ENCODE measurements at places on chromosomes 1 and 21.

DNA sequence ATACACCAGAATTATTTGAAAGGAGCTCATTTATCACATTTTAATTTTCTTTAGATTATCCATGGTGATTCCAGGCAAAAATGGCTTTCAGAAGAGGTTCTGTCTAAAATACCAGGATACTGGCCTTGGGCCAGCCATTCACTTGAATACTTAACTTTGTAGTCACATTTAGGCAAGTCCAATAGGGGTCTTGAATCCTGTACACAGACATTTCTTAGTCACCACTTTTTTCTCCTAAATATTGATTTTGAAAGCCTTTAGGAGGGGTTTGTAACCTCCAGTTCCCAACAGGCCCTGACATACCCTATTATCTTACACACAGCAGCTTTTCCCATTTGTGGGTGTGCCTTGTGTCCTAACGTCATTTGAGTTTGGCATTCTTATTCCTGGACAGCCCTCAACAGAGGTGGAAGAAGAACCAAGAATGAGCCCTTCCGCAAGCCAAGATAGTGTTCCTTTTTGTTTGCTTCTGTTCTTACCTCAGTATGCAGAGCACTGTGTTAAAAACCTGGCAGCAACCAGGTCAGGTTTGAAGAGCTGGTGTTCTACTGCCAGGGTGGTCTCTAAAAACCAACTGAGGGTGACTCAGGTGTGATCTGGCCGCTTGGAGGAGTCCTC, 19.5 kb downstream of the MAP3K7CL start:
- DNase-seq, result no peak

GRCh38 chr21:31182231-31183140, 144.2 kb upstream of the KRTAP19-8 start:
- peak; percentile 48 for DNase-seq

GRCh38 chr1:70256664-70257063, 35.5 kb downstream of the SRSF11 start:
- no peak for DNase-seq

- no peak for DNase-seq
Observed at GRCh38 chr1:112704934-112705627, 1.8 kb downstream of the RHOC start.

GRCh38 chr1:34156739-34157138, 8.3 kb downstream of the CSMD2 start:
- no peak for DNase-seq

- DNase-seq, result no peak
Observed at GRCh38 chr1:94542088-94542870, 720 bp upstream of the F3 start.

DNA sequence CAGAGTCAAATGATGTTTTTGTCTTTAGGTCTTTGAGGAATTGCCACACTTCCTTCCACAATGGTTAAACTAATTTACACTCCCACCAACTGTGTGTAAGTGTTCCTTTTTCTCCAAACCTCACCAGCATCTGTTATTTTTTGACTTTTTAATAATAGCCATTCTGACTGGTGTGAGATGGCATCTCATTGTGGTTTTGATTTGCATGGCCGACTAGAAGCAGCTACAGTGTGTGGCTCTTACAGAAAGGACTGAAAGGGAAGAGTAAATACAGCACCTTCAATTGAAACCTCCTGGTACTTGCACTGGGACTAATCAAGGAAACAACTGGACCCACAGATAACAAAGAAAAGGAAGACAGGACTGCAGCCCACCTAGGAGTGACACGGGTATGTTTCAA, 668.0 kb upstream of the RGS18 start:
- no peak for DNase-seq

DNA sequence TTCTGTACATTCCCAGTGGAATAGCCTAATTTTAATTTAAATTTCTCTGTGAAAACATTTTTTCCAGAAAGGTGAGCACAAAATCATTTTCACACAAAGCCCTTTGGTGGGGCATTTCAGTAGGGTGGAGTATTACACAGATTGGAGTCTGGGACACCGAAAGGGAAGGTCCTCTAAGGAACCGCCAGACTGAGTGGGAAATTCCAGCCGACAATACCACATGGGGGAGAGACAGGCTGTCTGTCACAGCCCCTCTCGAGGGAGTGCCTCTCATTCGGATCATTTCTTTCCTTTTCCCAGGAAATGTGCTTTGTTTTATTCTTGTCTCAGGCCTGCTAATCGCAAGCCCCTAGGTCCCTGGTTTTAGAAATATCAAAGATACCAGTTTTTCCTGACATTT, 150.6 kb upstream of the HOOK1 start:
- no peak for DNase-seq

DNA sequence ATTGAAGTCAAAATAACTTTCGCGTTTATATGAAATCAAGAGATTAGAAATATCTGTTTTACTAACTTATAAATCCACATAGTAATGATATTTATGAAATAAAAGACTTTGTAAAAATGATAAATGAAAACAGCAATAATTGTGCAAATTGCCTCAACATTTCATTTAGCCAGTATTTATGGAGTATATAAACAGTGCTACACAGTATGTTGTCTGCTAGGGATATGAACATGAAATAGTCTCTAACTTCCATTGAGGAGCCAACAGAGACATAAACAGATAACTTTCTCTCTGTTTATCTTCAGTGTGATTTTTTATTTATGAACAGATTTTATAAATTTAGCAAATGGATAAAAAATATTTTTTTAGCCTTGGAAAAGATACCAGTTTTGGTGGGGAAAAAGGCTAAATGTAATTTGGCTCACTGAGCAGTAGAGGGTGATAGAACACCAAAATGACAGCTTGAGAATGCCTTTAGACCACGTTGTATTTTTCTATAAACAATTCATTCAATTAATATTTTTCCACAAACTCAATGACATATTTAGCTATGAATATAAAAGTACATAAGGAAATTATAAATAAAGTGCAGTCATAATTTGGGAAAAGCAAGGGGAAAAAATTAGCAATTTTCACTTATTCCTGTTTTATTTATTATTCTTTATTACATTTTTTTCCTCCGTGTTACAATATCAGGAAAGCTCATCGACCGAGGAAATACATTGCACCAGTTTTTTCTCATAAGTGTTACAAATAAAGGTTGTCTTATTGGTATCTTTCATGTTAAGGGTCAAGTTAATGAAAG, 47.5 kb upstream of the EEIG2 start:
- no peak for DNase-seq

- DNase-seq, result no peak
Observed at GRCh38 chr1:113166473-113166872, 93.5 kb downstream of the LRIG2 start.

DNA sequence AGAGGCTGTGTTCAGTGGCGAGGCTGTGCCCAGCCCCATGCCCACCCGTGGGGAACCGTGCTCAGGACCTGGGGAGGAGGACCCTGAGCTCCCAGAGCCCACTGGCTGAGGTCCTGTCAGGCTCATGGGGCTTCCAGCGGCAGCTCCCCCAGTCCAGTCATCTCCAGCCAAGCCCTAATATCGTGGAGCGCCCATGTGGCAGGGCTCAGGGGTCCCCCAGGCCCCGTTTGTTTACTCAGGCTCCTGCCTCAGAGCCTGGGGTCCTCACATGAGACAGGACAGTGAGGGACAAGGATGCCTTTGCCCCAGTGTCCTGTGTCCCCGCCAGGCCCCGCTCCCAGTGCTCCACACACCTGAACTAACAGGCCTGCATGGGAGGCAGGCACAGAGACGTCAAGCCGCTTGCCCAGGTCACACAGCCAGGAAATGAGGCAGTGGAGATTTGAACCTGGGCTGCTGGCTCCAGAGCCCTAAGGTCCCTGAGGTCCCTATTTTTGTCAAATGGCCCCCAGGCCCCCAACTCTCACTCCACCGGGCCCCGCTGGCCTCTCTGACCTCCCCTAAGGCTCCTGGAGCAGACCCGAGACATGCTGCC, 100.7 kb upstream of the ACTRT2 start:
- no peak for DNase-seq

GRCh38 chr1:33823401-33823800, 40.5 kb upstream of the HMGB4 start:
- no peak for DNase-seq

- DNase-seq, result no peak
Observed at GRCh38 chr21:34790834-34791233, 122.0 kb downstream of the CLIC6 start.

DNA sequence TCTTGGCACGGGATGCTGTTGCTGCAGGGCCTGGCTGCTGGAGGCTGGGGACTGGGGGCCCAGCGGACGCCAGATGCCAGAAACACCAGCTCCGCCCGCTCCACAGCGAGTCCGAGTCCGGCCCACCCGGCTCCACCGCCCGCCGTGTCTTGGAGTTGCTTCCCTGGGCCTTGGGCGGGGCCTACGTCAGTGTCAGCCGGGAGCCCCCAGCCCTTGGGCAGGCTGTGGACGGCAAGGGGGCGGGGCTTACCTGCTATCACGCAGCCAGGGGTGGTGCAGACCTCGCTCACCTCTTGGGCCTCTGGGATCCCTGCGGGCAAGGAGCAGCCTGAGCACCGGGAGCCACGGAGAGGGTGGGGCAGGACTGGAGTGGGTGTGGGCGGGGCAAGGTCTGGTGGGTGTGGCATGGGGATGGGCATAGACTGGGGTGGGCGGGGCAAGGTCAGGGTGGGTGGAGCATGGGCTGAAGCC, 21.8 kb downstream of the MMEL1 start:
- no peak for DNase-seq

- DNase-seq, result no peak
Observed at GRCh38 chr1:47725000-47725473, 272.1 kb downstream of the TRABD2B start.

- DNase-seq, result no peak
Observed at GRCh38 chr1:241947354-241947753, 10.2 kb upstream of the BECN2 start.

DNA sequence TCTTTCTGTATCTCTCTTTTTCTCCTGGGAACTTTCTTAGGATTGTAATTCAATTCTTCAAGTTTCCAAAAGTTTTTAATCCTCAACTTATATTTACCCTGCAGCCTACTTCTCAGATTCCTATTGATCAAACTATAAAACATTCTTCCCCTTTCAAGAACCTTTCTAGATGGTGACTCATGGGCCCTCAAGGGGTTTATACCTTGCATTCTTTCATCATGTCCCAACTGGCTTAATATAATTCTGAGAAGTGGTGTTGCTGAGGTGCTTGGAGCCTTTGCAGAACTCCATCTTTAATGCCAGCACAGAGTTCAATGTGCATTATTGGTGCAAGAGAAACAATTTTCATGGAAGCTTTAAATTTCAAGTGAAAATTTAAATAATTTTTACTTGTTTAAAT, 273.4 kb downstream of the VAV3 start:
- DNase-seq, result no peak

DNA sequence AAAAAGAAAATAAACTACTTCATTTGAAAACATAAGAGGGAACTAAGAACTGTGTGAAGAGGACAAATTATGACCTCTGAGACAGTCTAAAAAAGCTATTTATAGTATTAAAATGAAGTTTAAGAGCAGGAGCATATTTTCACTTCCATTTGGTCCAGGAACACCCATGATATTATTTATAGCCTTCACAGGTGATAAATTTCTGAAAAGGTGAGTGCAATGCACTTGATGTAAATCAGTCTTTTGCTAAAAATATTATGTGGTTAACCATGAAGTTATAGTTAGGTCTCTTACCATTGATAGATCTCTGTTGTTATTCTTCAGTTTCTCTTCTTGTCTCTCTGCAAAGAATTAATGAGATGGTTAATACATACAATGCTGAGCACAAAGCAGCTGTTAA, 14.7 kb downstream of the TMCO1 start:
- DNase-seq, result no peak

- DNase-seq, result no peak
Observed at GRCh38 chr21:32907521-32907920, 118.2 kb upstream of the OLIG2 start.

DNA sequence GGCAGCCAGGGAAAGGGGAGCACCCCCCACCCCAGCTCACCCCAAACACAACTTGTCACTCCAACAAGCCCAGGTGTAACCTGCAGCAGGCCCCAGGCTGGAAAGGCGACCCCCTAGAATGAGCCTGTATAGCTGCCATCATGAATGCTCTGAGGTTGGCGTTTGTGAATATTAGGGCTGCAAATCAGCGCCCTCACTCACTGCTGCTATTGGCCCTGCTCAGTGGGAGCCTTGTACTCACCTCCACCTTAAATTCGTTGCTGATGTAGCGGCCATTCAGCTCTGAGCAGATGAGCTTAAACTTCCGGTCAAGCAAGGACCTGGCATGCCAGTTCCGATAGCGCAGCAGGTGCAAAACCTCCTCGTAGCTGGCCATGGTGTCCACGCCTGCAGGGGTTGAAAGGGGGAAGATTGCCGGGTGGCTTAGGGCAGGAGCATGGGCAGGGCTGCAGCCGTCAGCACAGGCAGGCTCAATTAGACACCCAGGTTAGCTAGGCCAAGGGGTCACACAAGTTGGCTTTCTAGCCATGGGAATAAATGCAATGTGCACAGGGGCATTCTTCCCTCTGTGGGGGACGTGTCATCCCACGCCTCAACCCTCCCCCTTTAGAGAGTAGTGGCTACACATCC, 81.7 kb downstream of the PIK3CD start:
- no peak for DNase-seq

DNA sequence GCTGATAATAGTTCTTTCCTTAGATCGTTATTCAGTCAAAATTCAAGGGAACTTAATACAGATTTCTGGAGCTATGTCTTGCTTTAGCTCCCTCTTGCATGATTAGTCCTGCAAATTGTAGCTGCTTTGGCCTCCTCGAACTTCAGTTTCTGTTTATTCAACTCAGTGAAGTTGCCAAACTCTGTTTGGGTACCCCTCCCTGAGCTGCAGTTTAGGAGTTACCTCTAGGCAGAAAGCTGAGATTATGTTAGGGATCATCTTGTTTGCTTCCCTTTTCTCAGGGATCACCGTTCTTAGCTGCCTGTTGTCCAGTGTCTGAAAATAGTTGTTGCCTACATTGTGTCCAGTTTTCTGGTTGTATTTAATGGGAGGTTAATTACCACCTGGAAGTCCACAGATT, 43.5 kb downstream of the SNX27 start:
- DNase-seq, result no peak
